ENCODE measurements at places on chromosomes 2 and 18.

DNA sequence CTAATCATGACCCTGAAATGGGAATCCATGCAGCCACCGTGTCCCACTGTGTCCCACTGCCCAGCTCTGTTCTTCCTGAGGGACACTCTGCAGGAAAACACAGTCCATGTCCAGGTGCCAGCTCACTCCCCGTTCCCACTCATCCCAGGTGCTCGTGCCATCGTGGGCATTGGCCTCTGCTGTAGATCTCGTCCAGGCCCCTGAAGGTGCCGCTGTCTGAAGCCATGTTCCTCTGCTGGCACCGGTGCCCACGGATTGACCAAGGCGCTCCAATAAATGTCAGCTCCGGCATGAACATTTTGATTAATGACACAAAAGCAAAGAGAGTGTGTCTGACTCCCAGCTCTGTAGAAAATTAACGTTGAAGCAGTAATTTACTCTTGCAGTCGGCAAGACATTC lies 280.1 kb upstream of the SALL3 start:
- DNase-seq: no peak

DNA sequence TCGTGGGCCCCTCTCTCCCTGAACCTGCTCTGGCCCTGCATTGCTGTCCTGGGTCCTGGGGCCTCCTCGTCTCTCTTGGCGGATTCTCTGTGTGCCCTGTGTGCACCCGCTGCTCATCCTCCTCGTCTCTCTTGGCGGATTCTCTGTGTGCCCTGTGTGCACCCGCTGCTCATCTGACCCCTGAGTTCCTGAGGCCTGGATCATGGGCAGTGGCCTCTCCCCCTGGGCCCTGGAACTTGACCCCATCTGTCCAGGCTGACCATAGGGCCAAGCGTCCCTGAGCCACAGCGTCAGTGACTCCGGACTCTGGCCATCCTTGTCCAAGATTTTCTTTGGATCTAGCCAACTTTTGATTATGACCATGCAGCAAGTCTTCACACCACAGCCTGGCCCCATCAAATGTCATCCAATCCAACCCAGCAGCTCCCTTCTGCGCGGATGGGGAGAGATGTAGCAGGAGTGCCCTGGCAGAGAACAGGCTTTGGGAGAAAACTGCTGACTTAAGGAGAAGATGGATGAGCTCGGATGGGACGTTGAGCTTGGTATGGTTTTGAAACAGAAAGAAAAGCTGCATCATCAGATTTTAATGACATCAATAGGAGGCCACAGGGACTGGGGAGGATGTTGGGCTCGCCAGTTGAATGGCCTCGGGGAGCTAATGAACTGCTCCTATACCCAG lies 455.1 kb upstream of the HS6ST1 start:
- no peak for DNase-seq

- peak; percentile 76 for DNase-seq
These were observed 558 bp downstream of the THAP4 start for GRCh38 chr2:241636182-241637017.

DNA sequence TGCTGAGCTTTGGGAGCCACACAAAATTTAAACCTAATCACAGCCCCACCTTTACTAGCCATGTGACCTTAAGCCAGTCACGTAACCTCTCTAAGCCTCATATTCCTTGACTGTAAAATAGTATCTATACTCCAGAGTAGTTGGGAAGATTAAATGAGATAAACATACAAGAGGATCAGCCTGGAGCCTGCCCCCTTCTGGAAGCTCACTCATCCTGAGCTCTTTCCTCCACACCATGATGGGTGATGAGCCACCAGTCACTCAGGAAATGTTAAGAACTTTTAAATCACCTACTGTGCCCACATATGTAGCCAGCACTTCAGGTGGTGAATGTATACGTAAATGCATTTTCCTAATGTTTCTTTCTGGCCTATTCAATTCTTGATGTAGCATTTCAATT lies 195.9 kb upstream of the DDX18 start:
- no peak for DNase-seq

DNA sequence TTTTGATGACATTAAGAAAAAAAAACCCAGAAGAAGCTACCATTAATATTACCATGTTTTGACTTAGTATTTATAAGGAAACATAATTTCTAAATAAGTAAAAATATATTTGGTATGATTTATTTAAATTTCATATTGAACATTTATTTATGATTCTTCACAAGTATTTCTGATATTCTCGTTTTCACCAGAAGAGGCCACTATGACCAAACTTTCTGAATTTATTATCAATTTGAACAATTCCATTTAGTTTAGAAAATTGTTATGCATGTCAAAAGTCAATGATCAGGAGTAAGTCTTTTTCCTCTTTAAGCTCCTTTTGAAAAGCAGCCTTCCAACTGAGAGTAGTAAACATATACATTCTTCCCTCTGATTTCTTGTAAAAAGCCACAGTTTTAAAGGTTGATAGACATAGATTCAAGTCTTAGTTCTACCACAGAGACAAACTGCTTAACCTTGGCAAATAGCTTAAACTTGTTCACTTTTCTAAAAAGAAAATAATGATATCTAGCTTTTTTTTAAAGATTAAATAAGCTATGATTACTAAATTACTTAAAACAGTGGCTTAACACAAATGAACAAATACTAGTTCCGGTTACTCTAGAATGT lies 329.9 kb downstream of the TRIB2 start:
- peak; percentile 63 for DNase-seq

- peak; percentile 54 for DNase-seq
These were observed 197.8 kb downstream of the RDH14 start for GRCh38 chr2:18362696-18363095.
